ENCODE measurements at places on chromosomes 2 and 18.

DNA sequence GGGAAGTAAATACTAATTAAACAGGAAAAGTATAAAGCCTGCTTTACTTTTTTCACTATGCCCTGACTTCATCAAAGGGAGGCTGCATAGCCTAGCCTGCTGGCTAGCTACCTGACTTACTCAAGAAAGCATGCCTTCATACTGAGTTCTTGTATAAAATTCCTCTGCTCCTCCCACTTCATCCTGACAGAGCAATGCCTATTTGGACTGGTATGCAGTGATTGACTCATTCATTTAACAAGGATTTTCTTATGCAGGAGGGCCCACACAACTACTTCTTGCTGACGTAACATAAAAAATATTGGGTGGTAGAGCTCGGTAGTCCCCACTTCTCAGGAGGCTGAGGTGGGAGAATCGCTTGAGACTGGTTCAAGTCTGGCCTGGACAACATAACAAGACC, 70.5 kb downstream of the PRPF40A start:
- DNase-seq, result no peak

DNA sequence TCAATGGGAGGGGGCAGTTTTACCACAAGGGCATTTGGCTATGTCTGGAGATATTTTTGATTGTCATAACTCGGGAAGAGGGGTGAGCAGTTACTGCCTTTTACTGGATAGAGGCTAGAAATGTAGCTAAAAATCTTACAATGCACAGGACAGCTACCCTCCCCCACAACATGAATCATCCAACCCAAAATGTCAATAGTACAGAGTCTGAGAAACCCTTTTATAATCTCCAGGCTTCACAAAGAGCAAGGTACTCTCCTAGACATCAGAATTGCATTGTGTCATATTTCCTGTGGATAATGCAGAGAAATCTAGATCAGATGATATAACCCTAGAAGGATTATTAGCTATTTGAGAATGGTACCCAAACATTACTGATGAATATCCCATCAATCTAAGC, 277.1 kb upstream of the NRP2 start:
- DNase-seq, result no peak

DNA sequence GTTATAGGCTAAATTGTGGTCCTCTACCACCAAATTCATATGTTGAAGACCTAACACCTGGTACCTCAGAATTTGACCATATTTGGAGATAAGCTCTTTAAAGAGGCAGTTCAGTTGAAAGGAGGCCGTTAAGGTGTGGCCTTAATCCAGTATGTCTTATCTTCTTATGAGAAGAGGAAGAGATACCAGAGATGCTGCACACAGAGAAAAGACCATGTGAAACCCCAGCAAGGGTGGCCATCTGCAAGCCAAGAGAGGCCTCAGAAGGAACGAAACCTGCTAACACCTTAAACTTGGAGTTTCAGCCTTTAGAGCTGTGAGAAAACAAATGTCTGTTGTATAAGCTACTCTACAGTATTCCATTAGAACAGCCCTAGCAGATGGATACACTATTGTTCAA, 528.1 kb upstream of the DCC start:
- no peak for DNase-seq

GRCh38 chr2:75142081-75142480, 57.2 kb downstream of the TACR1 start:
- DNase-seq, result no peak

- DNase-seq, result no peak
Observed at GRCh38 chr2:235561450-235561849, 67.6 kb downstream of the AGAP1 start.

DNA sequence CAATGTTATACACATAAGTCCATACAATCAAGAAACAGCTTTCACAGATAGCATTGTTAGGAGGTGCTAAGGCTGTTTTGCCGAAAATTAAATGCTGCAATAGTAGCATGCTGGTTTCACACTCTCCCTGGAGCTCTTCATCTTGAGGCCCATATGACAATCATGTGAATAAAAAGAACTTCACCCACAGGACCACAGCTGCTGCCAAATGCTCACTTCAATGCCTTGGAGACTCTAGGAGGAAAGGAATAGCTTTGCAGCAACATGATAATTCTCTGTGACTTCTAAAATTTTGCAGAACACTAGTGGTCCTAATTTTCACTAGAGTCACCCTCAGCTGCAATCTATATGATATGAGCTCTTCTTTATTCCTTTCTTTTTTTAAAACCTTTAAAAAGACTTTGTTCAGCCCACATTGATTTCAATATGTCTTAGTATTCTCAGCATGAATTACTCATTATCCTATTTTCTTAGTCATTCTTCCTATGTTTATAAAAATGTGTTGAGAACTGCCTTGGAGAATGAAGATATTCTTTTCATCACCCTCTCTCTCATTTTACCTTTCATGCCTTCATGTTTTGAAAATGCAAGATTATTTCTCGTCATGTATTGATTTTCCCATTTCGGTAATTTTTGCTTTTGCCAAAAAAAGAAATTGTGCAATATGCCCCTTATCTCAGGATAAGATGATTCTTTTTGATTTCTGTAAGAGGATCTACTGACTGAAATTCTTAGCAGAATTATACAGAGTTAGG, 108.2 kb downstream of the PDE1A start:
- DNase-seq, result no peak

GRCh38 chr2:7071916-7072556, 154.8 kb downstream of the RNF144A start:
- DNase-seq, result no peak

GRCh38 chr18:73681912-73682311, 465.7 kb downstream of the FBXO15 start:
- DNase-seq, result no peak

DNA sequence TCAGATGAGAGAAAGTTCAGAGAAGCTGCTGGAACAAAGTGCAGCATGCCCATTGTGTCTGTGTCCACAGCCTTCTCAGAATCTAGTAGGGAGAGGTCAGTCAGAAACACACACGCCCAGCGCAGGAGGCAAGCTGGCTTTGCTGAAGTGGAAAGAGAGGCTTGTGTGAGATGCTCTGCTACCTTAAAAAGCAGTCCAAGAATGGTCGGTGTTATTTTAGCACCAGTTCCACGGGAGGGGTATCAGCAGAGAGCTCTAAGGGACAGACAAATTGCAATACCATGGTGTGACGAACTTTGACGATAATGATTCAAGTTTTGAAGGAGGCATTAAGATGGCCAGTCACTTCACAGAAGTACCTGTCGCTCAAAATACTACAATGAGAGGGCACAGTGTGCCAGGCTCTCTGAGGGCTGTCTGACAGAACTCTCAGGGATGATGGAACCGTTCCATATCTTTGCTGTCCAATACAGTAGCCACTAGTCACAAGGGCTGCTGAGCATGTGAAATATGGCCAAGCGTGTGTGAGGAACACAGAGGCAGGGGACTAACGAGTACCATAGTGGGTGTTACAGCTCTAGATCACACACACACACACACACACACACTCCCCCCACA, 237.5 kb upstream of the TMEM200C start:
- no peak for DNase-seq

GRCh38 chr2:219401606-219402005, 13.9 kb upstream of the DNPEP start:
- DNase-seq, result no peak

- DNase-seq, result no peak
Observed at GRCh38 chr2:10057231-10058107, 14.1 kb downstream of the KLF11 start.

DNA sequence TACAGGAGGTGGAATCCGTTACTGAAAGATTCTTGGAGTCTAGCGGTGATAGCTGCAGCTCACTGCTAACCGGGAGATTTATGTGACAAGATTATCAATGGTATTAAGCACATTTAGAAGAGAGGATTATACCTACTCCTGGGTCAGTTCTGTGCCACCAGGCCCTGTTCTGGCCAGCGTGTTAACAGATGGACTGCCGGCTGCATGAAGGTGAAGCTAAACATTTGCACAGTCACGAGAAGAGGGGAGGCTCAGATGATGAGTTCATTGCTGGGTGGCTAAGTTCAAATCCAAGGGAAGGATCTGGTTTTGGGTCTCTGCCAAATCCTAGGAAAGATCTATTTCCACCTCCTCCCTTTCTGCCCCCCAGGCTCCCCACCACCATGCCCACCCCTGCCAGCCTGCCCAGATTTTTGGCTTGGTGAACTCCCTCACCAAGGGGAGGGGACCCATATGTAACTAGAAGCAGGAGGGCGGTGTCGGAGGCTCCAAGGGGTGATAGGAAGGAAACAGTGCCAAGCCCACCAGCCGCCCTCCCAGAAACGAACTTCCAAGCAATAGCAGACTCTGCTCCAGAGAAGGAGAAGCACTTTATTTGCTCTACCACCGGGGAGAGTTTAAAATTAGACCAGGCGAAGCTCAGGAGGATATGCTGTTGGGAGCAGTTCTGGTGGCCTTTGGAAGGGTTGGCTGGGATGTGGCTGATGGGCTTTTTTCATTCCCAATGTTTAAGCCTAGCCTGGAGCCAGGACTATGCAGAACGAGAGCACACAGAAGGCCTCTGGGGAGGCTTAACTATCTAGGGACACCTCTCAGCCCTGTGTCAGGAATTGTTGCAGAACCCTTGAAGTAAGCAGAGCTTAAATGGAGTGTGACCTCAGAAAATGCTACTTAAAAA, 200.5 kb downstream of the KLHL29 start:
- DNase-seq, result no peak

DNA sequence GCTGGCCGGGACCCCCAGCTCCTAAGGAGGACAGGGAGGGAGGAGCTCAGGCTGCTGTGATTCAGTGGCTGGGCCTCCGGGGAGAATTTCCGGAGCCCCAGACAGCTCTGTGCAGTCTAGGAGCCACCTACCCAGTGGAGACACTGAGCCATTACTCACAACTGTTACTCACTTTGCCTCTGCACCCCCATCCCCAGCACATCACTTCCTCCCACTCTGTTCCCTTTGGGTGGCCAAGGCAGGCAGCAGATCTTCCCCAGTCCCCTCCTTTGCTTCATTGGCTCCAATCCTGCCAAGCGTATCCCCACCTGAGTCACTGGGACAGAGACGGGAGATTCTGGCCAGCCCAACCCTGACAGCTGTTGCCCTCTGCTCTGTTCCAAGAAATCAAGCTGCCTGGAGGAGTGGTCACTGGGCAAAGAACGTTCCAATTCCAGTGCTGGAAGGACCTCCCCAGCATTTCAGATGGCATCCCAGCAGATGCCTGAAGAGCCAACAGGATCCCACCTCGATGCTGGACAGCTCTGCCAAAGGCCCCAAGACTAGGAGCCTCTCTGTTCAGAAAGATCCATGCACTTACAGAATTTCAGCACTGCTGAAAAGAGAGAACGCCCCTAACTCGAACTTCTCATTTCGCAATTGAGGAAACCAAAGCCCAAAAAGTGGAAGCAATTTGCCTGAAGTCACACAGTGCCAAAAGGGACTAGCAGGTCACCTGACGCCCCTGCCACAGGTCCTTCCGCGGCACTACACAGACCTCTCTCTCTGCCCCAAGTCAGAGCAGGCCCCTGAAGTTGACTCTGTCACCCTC, 68.3 kb downstream of the TNS1 start:
- DNase-seq, result no peak

DNA sequence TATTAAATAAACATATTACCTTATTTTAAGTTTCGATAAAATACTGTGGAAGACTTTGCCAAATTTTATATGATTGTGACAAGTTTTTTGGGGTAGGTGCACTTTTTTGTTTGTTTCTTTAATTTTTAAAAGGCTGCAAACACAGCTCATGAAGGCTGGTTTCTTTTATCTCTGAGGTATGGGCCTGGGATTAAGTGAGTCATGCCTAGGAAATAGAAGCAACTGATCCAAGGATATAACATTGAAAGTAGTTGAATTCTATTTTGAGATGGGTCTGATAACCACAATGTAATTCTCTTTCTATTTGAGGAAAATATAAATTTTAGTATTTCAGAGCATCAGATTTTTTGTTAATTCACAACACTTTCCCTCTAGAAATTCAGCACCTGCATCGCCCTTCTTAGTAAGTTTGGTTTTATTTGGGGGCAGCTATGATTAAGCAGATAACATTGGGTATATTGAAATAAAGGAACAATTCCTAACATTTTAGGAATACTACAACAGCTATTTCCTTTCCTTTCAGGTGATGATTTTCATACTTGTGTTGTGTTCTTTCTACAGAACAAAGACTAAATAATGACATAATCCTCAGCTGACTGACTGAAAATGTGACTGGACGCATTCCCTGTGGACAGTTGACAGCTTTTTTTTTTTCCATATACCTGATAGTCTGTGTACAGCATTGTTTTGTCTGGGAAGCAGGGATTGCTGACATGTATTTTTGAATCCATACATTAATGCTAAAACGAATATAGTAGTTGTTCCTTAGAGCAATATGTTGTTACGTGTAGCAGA, 16.8 kb downstream of the RBM45 start:
- DNase-seq, result no peak

DNA sequence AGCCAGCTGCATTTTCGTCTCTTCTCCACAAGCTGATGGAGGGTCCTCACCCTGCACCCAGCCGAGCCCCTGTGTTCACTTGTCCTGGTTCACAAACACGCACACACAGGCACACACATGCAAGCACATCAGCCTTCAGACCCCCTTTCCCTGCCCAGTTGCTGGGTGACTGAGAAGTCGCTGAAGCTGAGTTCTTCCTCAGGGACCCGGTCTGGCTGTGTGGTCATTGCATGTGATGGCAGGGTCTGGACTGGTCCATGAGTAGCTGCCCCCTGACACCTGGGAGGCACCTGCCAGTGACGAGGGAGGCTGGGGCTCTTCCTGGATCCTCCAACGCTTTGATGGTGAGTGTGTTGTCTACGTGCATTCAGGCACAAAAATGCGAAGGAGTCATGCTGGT, 546.1 kb upstream of the SALL3 start:
- DNase-seq, result no peak

DNA sequence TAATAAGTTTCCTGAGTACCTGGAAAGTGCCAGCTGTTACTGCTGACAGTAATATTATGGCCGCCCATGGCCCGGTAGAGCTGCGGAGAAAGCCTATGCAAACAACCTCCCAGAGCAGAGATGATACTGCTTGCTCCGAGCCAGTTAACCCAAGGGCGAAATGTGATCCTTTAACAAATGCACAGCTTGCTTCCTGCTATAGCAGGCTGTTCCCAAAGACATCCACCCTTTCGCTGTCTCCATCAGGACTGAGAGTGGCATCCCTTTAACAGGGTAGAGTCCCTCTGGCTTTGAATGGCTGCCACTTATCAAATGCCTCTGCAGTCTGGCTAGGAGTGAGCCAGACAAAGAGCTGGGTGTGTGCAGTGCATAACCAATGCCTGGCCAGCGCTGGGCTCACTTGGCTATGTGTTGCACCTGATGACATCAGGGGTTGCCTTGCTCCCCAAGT, 69.7 kb upstream of the DAPL1 start:
- no peak for DNase-seq

DNA sequence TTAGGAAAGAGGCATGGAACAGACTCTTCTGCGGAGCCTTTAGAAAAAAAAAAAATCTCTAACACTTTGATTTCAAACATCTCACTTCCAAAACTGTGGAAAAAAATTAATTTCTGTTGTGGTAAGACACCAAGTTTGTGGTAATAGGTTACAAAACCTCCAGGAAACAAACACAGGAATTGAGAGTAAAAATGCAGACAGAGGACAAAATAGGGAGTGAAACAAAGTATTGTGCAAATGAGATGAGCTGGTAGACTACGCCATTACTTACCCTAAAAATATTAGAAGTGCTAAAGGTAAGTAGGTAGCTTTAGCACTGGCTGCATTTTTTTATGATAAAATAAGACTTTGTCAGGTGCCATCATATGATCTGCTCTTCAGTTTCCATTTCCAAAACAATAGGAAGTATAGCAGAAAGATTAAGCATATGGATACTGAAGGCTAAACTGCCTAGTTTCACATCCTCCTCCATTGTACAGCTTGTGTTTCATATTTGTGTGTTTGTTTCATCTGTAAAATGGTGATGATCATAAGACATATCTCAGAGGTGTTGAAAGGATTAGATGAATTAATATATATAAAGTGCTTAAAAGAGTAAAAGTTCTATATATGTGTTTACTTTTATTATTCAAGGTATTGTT, 309.2 kb downstream of the NR4A2 start:
- no peak for DNase-seq
